Activated CD4-positive, alpha-beta T cell treated with anti-CD3 and anti-CD28 coated beads for 24 hours (primary cell): ENCODE measurements at places on chromosomes 11 and 22.

- DNase-seq: no peak
Observed at GRCh38 chr22:22161924-22162851, 82.4 kb upstream of the VPREB1 start.

DNA sequence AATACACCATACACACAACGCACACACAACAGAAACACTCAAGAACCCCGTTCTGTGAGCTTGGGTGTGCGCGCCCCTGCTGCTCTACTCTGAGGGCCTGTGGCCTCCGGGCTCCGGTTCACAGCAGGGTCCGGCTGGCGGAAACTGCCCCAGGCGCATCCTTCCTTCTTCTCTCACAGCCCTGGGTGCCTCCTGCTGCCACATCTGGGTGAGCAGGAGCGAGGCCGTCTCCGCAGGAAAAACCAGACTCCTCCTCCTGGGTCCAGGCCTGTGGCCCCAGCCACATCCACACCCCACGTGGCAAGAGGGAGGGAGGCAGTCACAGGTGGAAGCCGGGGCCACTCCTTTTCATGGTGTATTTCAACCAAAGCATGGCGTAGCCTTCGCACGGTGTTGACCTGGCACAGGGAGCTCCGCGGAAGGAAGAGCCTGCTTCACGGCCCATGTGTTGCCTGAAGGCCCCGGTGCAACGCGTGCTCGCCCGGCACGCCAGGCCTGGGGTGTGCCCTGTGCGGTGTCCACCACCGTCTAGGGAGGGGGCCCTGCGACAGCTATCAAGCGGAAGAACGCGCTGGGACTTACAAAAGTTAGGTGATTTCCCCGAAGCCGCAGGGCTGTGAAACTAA is 1502.7 kb downstream of the TBC1D22A start:
- no peak for DNase-seq

DNA sequence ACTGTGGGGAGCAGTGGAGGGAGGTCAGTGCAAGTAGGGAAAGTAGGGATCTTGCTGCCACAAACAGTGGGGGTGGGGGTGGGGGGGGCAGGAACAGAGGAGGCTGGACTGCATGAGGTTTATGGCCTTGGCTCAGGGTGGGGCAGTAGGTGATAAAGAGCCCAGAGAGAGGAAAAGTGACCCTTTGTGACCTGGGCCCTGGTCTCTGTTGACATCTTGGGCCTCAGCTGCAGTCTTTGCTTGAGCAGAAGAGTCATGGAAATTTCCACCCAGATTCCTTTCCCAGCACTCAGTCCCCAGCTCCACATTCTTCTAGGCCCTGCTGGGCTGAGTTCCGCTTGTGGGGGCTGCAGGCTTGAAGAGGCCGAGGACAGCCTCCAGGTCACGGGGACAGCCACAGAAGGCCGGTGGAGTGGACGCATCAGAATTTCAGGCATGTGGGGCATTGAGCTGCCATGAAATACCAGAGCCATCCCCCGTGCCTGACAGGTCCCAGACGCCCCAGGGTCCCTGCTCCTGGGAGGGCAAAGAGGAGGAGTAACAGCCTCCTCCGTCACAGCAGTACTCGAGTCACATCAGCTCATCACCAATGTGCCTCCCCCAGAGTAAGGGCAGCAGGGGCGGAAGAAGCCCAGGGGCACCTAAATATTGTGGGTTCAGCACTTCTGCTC is 9.7 kb upstream of the MALAT1 start:
- no peak for DNase-seq

- no peak for DNase-seq
Observed at GRCh38 chr11:98090861-98091505, 929.8 kb upstream of the CNTN5 start.

GRCh38 chr11:103659206-103659618 is 377.2 kb upstream of the DDI1 start:
- DNase-seq: no peak

DNA sequence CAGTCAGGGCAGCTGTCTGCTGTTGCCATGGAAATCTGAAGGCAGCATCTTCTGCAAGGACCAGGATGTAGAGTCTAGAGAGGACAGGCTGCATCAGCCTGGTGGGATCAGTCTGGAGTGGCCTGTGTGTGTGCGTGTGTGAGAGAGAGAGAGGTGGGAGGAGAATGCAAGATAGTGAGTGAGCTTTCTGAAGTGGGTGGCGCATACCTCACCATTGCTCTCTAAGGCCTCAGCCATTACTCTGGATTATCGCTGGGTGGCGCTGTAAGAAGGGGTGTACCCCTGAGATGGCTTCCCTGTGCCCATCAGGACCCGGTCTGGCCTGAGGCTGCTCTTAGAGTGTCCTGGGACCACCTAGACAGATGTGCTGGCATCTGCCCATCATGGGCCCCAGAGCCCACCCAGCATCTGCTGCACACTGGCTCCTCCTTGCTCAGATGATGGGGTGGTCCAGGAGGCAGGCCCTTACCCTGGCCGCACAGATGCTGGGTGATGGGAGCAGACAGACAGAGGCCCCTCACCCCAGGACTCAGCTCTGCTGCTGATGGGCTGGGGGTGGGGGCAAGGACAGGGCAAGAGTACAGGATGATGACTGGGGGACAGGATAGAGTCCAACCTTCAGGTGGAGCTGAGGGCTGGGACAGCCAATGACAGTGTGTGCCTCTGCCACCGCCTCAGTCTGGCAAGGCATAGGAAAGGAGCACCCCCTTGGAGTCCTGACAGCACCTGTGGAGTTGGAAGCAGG is 25.7 kb upstream of the TUB start:
- no peak for DNase-seq

DNA sequence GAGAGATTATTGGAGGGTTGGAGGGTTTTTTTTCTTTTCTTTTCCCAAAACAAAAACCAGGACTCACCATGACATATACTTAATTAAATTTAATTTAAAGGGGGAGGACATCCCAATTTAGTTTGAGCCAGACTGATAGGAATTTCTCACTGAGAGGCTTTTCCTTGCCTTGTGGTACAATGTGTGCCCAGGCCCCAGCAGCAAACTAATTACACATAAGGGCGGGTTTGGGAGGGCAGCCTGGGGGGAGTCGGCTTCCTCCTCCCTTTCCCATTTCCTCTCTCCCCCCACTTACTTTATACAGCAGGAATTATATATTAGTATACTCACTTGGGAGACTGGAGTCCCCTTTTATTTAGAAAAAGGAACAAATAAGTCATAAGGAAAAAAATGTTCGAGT is 2.9 kb downstream of the TEAD1 start:
- no peak for DNase-seq

DNA sequence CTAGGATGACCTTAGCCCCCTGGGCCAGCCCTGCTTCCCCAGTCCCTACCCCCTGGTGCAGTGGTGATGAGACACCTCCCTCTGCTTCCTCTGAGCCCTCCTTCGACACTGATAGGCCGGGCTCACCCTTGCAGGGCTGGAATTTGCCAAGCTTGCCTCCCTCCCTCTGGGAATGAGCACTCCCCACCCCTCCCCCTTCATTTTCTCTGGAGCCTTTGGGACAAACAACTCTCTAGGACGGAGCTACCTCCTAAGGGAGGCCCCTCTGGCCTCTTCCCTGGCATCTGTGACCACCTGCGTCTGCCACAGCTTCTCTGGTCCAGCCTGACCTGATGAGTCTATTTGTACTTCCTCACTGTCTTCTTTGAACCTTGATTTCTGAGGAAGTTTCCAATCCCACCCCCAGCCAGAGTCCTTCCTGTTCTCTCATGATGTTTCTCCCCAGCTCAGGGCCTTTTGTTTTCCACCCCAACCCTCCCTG is 53.3 kb upstream of the ADA2 start:
- no peak for DNase-seq

GRCh38 chr11:64178951-64179639 is 6.9 kb upstream of the STIP1 start:
- DNase-seq: no peak

DNA sequence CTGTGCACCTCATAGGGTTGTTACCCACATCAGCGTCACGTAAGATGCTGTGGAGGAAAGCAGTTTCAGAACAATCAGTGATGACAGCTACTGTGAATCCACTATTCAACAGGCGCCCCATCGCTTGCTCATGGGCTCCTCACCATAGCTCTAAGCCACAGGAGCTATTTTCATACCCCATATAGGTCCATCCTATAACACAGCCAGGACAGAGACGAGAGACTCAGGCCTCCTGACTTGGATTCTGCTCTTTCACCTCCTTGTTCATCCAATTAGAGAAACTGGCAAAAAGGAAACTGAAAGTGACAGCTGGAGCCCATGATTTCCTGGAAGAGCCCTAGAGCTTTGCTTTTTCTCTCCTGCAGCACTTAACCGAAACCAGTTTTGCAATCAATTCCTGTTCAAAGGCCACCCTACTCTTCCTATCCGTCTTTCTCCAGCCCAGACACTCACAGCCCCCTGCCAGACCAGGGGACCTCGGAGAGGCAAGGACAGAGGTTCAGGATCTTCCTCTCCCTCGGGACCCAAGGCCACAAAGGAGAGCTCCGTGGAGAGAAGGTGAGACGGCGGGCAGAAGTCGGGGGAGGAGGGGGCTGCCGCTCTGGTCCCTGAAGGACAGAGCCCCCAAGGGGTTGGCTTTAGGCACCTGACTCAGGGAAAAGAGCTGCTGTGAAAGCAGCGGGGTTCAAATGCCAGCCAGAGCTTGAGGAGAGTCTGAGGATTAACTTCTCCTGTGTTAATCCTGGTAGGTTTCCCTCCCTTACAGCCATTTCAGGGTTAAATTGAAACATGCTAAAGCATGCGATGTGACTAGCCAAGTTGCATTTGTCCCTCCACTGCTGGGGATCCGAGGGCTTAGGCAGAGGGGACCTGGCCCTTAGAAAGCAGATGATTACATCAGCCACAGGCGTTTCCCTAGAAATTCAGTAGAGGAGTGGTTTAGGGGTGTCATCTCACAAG is at the start of gene APOL6:
TSS of gene APOL6 (plus strand) at position 381 of the 960 bp plus-strand sequence. CDS start 7,980 bp downstream, outside the sequence.
- DNase-seq: peak; percentile 40

DNA sequence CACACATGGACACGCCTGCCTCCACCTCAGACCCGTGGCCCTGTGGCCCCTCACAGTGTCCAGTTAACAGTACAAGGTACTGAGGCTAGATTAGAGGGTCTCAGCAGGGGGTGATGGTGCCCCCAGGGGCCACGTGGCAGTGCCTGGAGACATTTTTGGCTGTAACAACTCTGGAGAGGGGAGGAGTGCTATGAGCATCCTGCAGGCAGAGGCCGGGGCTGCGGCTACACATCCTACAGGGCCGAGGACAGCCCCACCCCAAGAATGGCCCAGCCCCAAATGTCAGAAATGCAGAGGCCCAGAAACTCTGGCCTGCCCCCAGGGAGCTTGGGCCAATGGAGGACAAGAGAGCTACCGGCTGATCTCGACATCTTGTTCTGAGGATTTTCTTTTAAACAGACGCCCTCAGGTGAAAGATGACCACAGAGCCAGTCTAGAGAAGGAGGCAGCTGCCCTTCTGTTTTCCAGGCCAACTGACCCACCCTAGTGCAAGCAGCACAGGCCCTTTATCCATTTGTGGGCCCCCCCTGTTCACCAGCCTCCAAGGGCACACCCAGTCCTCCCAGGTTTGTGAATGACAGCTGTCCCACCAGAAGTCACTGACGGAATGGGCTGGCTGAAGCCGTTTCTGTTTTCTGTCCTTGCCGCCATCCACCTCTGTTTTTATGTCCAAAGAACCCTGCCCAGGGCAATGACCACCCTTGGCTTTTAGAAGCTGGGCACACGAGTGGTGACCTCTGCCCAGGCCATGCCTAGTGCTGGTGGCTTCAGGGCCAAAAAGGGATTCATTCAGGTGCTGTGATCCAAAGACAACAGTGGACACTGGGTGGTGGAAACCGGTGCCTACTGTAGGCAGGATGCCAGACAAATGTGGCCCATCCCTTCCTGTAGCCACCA is 85.2 kb upstream of the LINC01488 start:
- DNase-seq: no peak

DNA sequence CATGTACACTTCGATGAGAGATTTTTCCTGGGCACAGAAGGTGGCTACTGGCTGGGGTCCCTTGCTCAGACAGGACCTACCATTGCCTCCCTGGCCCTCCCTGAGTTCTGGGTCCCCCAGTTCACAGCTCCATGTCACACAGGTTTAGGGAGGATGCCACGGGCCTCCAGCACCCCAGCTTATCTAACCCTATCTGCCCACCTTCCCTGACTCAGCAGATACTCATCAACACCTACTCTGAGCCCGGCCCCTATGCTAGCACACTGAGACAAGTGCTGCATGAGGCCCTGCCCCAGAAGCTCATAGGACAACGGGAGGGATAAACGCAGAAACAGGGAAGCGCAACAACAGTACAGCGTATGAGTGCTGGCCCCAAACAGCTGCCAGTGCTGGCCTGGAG is 9.6 kb downstream of the NAGA start:
- no peak for DNase-seq

- DNase-seq: no peak
Observed at GRCh38 chr22:46453006-46453828, 84.2 kb downstream of the CELSR1 start.

- DNase-seq: peak; percentile 76
Observed at GRCh38 chr11:43944761-43945311, 2.4 kb downstream of the C11orf96 start.

DNA sequence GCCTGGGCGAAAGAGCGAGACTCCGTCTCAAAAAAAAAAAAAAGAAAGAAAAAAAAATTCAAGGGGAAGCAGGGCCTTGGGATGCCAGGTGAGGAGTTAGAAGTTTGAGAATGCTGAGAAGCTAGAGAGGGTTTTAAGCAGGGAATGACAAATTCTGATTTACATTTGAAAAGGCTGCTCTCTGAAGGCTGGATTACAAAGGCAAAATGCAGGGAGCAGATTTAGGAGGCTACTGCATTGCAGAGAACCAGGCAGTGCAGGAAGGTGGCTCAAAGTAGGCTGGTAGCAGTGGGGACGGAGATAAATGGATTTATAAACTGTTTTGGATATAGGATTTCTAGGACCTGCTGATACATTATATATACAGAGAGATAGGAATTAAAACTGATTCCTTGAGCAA is 66.6 kb downstream of the KCNC1 start:
- DNase-seq: no peak

GRCh38 chr11:7555052-7555699 is 41.4 kb downstream of the PPFIBP2 start:
- DNase-seq: no peak

DNA sequence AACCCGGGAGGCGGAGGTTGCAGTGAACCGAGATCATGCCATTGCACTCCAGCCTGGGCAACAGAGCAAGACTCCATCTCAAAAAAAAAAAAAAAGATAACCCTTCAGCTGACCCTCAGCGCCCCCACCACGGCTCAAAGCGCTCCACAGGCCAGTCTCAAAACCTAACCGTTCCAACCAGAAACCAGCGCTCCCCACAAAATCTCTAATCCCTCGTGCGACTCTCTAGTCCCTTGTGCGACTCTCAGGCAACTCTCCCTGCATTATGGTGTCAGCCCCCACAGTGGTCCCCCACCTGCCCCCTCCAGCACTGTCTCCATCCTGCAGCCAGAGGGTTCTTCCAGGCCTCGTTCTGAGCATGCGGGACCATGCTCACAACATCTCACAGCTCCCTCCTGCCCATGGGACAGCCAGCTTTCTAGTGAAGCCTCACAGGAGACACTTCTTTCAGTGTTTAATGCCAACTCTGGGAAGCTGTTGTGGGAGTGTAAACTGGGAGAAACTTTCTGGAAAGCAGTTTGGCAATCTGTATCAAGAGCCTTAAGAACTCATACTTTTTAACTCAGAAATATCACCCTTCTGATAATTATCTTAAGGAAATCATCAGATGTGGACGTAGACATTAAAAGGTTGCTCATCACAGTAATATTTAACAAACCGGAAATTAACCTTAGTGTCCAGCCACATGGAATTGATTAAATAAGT is 4.2 kb upstream of the RASGRP2 start:
- DNase-seq: no peak
